ENCODE measurements at places on chromosomes 12 and 14.

DNA sequence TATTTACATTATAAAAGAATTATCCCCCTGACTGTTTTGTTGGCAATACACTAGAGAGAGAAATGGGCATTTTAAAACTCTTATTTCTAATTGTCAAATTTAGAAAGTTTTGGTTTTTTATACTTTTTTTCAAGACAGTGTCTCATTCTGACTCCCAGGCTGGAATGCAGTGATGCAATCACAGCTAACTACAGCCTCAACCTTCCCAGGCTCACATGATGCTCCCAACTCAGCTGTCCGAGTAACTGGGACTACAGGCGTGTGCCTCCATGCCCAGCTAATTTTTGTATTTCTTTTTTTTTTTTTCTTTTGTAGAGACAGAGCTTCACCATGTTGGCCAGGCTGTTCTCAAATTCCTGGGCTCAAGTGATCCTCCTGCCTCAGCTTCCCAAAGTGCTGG, 8.3 kb upstream of the OR11H6 start:
- DNase-seq = no peak

DNA sequence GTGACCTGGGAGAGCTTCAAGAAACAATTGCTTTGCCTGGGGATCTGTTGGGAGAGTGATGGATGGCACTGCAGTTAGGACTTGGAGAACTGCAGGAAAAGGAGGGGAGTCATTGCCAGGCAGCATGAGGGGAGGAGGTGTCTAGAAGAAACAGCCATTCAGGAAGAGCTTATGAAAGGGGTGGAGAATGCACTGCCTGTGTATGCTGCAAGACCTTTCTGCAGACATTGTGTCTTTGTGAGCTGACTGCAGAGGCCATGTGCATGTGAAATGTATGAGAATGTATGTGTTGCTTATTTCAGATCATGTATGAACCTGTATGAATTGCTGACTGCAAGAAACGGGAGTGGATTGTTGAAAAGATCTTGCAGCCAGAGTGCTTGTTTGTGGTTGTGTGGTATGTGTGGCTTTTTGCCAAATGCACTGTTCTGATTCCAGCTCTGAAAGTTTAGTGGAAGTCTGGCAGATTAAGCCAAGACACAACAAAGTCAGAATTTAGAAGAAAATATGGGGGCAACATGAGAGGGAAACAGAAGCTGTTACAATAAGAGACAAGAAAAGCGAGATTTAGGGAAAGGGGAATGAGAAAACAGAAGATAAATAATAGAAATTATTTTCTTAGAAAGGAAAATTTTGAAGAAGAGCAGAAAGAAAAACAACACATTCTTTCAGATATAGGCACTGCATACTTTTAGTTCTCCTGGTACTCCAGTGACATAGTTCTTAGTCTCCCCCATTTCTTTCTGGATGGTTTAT, 9.8 kb upstream of the RIMKLB start:
- no peak for DNase-seq

- DNase-seq = no peak
Measured at GRCh38 chr12:19075711-19076340, 53.7 kb upstream of the PLEKHA5 start.

DNA sequence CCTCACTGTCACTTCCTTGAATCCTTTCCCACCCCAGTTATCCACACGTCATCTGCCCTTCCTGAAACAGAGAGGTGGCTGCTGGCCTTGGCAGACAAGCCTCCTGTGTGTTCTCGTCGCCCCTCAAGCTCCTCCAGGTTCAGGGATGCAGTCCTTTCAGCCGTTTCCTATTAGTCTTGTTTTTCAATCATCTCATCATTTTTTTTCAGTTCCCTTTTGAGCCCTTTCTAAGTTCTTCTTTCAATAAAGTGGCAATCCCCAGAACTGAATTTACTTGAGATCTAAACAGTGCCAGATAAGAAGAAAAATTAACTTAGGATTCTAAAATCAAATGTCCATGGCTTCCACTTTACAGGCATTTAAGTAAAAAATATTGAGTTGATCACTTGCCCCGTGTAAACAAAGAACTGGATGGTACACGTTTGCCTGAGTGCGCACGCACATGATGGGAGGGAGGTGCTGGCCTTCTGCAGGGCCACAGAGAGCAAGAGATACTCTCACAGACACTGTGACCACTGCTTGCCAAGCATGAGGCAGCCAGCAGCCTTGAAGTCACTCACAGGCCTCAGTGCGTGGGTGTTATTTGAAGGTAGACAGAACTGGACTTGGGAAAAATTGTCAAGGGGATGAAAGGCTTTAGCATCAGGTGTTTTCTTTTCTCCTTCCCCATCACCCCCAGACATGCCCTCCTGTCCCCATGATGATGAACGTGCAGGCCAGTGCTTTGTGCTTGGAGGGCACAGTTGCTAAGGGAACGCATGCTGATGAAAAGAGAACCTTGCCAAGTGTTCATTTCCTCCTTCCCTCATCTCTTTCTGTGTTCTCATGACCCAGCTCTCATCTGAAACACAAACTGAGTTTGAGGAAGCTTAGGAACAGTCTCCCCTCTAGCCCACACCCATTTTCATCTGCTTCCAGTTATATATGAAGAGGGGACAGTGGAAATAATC, 408.3 kb downstream of the EGLN3 start:
- DNase-seq = no peak

DNA sequence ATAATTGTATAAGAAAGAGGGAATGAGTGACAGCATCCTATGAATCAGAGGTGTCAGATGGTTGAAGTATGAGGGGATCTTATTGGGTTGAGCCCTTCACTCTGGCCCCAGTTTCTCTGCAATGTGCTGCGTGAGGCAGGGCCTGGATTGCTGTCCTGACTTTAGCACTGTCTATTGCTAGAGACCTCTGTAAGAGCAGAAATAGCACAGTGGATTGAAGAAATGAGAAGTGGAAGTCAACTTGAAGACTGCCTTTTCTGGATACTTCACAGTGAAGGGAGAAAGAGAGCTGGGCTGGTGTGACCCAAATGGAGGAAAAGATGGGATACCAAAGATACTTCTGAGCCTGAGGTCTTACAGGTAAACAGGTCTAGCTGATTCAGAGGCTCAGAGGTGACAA, 5.8 kb downstream of the ASCL4 start:
- no peak for DNase-seq

DNA sequence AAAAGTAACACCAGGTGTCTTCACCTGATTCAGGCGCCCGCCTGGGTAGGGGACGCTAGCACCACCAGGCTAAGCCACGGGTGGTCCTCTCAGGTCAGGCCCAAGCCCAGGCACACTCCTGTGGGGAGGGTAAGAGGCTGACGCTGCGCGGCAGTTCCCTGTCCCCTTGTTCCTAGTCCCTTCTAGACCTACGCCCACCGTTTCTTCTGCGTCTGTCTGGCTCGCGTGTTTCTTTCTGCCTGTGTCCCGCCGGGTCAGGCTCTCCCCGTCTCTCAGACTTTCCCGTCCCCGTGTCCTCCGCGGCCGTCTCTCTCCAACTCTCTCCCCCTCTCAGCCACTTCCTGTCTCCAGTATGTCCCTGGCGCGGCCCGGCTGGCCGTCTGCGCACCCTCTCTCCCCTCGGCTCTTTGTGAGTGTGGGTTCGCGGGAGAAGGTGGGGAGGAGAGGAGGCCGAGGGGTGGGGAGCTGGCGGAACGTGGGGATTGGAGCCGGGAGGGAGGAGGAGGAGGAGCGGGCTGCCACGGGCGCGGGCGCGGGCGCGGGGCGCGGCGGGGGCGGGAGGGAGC, 3.1 kb upstream of the TNS2 start:
- no peak for DNase-seq

- DNase-seq = no peak
Measured at GRCh38 chr12:104656921-104657320, 200.2 kb downstream of the CHST11 start.

DNA sequence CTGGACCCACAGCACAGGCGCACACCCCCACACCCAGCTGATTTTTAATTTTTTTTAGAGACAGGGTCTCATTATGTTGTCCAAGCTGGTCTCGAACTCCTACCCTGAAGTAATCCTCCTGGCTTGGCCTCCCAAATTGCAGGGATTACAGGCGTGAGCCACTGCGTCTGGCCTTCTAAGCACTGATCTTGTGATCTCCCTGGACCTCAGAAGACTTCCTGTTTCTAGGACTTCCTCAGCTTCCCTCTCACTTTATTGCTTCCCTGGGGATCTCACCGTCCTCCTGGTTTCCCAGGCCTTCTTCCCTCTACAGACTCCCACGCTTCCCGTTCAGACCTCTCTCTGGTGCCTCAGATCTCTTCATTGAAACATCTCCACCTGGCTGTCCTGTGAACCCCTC, 13.8 kb downstream of the ZNF839 start:
- DNase-seq = no peak

DNA sequence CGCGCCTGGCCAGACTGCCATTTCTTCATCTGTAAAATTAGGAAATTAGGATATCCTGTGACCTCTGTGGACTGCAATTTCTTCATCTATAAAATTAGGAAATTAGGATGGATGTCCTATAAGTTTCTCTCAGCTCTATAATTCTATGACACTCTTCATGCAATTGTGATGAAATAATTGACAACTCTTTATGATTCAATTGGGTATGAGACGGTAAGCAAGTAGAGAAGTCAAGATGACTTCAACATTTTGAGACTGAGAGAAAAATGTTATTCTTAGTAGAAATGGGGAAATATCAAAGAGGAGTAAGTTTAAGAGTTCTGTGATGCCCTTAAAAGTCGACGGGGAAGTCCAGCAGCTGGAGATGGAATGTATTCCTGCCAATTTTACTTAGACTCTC, 12.0 kb downstream of the KIAA0586 start:
- no peak for DNase-seq

DNA sequence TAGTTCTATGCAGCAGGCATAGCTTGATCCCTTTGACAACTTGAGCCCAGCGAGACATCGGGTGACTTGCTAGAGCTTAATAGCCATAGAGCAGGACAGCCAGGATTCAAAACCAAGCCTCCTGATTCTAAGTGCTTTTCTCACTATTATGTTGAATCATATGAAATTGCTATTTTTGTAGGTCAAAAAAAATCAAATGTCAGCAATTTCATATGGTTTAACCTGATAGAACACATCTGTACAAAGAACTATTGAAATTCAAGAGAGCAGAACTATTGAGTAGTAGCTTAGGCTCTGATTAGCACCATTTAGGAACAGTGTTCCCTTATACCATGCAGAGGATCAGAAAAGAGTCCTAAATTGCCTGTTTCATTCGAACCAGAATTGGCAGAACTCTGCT, 132.0 kb downstream of the EMP1 start:
- DNase-seq = no peak

DNA sequence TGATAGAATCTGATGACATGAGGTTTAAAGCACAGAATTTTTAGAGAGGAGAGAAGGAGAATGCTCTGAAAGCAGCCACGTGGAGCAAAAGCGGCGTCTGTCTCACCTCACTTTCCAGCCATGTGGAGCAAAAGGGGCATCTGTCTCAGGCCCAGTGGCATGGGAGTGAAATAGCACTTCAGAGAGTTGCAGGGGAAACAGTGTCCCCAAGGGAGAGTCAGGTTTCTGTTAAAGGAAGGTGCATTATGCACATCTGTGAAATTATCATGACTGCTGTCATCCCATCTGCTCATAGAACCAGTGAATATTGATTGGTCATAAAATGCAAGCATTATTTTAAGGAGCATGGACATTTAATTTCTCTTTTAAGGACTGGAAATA, 124.0 kb downstream of the BICD1 start:
- DNase-seq = no peak

GRCh38 chr12:117080661-117081144, 18.5 kb downstream of the TESC start:
- no peak for DNase-seq

DNA sequence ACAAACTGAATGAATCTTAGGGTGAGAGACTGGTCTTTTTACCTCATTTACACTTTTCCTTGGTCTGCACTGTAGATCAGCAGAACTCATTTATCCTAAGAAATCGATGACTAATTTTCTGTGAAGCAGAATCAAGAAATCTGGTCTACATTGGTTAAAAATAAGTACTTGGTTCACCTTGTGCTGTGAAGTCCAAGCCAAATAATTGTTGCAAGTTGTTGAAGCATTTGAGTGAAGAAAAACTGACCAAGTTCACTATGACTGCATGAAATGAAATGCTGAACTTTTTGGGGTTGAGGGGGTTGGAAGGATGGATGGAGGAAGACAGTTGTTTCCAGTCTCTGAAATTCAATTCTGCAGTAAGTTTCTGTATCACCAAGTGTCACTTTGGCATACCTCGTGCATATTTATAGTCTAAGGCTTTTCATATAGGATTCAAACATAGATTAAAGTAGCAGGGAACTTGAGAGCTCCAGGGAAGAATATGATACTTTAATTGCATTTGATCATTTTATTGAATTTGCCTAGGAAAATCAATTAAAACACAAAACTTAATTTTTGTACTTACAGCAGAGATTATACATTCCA, 75.0 kb downstream of the FAR2 start:
- no peak for DNase-seq

DNA sequence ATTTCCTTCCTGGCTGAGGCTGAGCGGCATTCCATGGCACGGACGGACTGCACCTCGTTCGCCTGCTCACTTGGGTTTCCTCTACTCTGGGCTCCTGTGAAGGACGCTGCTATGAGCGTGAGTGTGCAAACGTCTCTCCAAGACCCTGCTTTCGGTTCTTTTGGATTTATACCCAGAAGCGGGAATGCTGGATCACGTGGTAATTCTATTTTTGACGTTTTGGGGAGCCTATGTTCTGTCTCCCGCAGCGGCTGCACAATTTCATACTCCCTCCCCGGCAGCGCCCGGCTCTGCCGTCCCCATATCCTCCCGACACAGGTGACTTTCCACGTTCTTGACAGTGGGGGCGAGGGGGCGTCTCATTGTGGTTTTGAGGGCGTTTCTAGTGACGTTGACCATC, 20.6 kb downstream of the MMP17 start:
- no peak for DNase-seq

GRCh38 chr12:101671157-101671791, 26.2 kb upstream of the CHPT1 start:
- DNase-seq = no peak

- DNase-seq = no peak
Measured at GRCh38 chr14:90573385-90574105, 176.7 kb downstream of the CALM1 start.

- no peak for DNase-seq
Measured at GRCh38 chr14:93925374-93925895, 1.7 kb upstream of the FAM181A start.

- no peak for DNase-seq
Measured at GRCh38 chr14:72284176-72284575, 351.9 kb downstream of the RGS6 start.

- no peak for DNase-seq
Measured at GRCh38 chr14:96627386-96627785, 125.2 kb downstream of the PAPOLA start.

- DNase-seq = no peak
Measured at GRCh38 chr14:30608533-30609006, 13.5 kb upstream of the SCFD1 start.

DNA sequence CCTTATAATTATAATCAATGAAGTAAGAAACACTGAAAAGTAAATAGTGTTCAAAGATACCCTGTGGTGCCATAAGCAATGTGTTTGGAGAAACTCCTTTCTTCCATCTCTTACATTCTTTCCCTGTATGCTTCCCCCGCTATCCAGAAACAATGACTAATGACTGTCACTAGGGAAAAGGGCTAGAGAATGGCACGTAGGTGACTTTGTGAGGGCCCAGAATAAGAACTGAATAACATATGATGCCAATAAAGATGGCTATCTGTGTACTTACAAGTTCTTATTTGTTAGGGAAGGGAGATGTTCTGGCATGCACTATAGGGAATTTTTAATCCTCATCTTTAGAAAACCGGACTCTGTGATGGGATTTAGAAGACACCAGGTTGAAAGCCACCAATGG, 4.7 kb upstream of the KRT7 start:
- DNase-seq = no peak

- DNase-seq = no peak
Measured at GRCh38 chr14:61034416-61035120, 53.5 kb downstream of the SLC38A6 start.

- DNase-seq = no peak
Measured at GRCh38 chr12:104553421-104553820, 96.7 kb downstream of the CHST11 start.

Measured in activated CD8-positive, alpha-beta memory T cell treated with anti-CD3 and anti-CD28 coated beads for 48 hours (primary cell).